ENCODE measurements at places on chromosomes 5 and 9.

- no peak for DNase-seq
These were observed 8.3 kb upstream of the ZBTB34 start for GRCh38 chr9:126852086-126852688.

DNA sequence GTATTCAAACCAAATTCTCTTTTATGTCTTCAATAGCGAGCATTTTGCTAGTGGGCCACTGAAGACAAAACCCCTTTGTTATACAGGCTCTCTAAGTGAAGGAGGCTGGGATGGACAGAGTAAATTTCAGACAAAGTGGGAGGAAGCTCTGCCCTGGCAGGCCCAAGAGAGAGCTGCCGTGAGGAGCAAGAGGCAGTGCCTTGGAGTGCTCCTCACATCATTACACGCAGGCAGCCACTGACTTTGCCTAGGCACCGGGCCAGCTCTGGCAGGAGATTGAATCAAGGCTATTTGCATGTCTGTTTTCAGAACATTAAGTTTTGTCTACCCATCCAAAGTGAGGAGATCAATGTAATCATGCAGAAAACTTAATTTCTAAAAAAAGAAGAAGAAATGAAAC lies 167.7 kb downstream of the CCDC192 start:
- DNase-seq, result peak; percentile 69

- DNase-seq, result no peak
These were observed 100.6 kb downstream of the LIFR start for GRCh38 chr5:38455796-38456330.

DNA sequence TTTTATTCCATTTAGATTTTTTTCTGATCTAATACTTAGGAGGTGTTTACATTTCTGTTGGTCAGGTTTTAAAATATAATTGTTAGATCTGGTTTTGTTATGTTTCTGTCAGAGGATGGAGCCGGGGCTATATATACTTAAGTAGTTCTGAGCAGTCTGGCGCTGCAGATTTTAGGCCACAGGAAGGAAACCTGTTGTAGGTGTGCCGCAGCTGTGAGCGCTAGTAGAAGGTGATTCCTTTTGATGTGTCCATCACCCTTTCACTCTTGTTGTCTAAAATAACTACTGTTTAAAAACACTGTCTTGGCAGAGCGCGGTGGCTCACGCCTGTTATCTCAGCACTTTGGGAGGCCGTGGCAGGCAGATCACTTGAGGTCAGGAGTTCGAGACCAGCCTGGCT lies 17.0 kb downstream of the ZBTB34 start:
- DNase-seq, result no peak

- DNase-seq, result no peak
These were observed 29.8 kb downstream of the DUSP1 start for GRCh38 chr5:172741206-172741582.

GRCh38 chr5:132429463-132430440 lies 60.2 kb downstream of the SLC22A5 start:
- DNase-seq, result no peak
